ENCODE measurements at places on chromosomes 12 and 14.

DNA sequence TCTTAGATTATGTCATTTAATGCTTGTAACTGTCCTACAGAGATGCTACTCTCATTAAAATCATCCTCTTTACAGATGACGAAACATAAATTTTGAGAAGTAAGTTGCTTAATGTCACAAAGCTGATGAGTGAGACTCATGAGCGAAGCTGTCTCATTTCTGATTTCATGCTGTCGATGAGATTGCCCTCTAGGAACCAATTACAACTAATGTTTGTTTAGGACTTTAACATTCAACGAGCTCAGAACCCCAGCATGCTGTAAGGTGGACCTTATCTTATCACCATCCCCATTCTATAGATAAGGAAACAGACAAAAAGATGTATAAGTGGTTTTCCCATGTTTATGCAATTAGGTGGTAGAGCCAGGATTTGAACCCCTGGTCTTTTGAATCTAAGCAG is 23.1 kb downstream of the BHLHE41 start:
- DNase-seq: no peak

- no peak for DNase-seq
Observed at GRCh38 chr12:69120354-69120753, 119.0 kb upstream of the CPSF6 start.

DNA sequence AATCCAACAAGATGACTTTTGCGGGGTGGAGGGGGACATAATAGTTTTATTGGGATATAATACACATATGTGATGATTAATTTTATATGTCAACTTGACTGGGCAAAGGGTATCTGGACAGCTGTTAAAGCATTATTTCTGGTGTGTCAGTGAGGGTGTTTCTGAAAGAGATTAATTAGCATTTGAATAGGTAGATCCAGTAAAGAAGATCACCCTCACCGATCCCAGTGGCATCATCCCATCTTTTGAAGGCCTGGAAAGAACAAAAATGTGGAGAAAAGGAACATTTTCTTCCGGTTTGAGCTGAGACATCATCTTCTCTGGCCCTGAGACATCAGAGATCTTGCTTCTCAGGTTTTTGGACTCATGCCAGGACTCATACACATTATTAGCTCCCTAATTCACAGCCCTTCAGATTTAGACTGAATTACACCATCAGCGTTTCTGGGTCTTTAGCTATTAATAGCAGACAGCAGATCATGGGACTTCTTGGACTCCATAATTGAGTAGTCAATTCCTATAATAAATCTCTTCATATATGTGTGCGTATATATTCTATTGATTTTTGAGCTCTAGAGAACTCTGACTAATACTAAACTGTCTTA is 283.6 kb downstream of the PCNX1 start:
- DNase-seq: no peak

GRCh38 chr14:75461755-75462349 is 34.0 kb downstream of the JDP2 start:
- DNase-seq: no peak

DNA sequence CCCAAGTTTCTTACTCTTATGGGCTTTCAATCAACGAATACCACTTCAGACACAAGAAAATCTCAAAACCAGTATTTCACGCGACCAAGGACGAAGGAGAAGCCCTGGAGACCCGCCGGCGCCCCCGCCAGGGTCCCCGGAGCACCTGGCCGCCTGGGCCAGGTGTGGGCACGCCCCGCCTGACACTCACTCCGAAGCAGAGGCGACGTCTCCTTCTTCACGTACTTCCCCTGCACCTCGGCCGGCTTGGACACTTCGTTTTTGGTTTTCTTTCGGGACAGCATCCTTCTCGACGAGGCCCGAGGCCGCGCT is 466 bp downstream of the SAV1 start:
- no peak for DNase-seq
